ENCODE measurements at places on chromosomes 2 and 18.

- no peak for DNase-seq
Measured at GRCh38 chr2:231616296-231616695, 23.6 kb downstream of the TEX44 start.

GRCh38 chr18:48844271-48844670 lies 106.5 kb downstream of the SMAD7 start:
- DNase-seq, result no peak

- no peak for DNase-seq
Measured at GRCh38 chr2:11534071-11534745, 363 bp downstream of the GREB1 start.

DNA sequence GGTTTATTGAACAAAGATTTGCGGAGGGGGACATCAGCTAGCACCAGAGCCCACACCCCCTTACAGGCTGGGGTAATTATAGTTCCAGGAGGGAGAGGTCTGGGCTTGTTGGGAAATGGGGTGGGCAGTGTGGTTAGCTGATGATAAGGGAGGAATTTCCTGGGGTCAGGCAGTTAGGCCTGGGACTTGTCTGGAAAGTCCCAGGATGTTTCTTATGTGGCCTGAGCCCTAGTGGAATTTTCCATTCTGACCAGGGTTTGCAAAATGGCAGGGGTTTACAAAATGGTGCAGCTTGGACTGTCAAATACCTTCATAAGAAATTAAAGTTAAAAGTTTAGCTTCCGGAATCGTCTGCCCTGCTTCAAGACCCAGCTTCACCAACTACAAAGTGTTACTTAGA lies 199.1 kb downstream of the FBXO15 start:
- no peak for DNase-seq

Measured in PC-9 (cell line).